ENCODE measurements at places on chromosomes 1 and 21.

DNA sequence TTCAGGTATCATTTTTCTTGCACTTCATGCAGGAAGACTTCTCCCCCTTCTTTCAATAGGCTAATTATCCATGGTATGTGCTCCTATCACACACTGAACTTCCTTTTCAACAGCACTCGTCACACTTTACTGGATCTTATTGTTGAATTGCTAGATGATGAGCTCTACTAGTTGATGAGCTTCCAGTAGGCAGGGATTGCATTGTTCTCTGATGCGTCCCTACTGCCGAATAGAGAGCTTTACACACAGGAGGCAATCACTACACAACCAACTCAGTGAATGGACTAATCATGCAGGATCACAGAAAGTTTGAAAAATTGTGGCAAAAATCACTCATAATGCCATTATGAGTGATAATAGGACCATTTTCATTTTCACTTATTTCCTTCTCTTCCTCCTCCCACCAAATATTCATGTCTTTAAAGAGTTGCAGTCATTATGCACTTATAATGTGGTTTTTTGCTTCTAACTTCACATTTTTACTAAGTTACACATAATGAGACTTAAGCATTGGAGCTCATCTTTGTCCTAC is 128.1 kb upstream of the ZNF648 start:
- no peak for DNase-seq
- no peaks in the 10 kb centered on the region for H3K27me3 ChIP-seq
- no peaks in the 10 kb centered on the region for H3K4me1 ChIP-seq
- no peak overlapping the region for H3K27ac ChIP-seq

DNA sequence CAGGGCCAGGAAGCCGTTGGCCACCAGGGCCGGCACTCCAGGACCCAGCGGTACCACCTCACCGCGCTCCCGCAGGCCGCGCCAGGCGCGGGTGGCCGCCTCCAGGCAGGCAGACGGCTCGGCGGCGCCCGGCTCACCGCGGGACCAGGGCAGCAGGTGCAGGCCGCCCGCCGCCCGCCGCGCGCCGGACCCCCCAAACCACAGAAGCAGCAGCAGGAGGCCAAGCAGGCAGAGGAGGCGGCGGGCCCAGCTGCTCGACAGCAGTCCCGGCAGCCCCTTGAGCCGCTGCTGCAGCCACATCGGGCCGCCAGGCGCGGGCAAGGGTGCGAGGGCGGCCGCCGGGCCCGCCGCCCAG is 312 bp downstream of the KIAA2013 start:
- H3K27me3 ChIP-seq, result no peaks in the 10 kb centered on the region
- DNase-seq, result no peak
- H3K27ac ChIP-seq, result peak overlapping the region; percentile 71
- H3K36me3 ChIP-seq, result no peaks in the 10 kb centered on the region

DNA sequence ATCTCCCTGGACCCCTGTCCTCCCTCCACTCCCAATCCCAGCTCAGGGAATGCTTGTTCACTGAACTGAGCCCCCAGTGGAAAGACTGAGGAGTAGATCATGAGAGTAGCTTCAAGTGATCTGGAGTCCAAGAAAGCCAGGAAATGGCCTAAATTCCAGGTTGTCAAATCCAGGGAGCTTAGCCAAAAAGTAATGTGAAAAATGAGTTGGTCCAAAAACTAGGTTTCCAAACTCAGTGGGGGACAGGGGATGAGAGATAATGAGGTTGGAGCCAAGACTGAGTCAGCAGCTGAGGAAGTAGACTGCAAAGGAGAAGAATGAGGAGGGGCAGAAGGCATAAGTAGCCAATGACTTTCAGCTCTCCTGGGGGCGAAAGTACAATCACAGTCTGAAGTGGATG is 284.1 kb upstream of the BEND5 start:
- H3K4me1 ChIP-seq, result no peaks in the 10 kb centered on the region
- H3K36me3 ChIP-seq, result no peaks in the 10 kb centered on the region
- DNase-seq, result no peak
- no peaks in the 10 kb centered on the region for H3K27me3 ChIP-seq

GRCh38 chr1:200354243-200354642 is 55.6 kb downstream of the ZNF281 start:
- H3K27ac ChIP-seq, result no peak overlapping the region
- no peaks in the 10 kb centered on the region for H3K4me1 ChIP-seq
- H3K27me3 ChIP-seq, result no peaks in the 10 kb centered on the region
- no peaks in the 10 kb centered on the region for H3K36me3 ChIP-seq
- no peak for DNase-seq

GRCh38 chr1:235631816-235632215 is 17.8 kb downstream of the GNG4 start:
- no peaks in the 10 kb centered on the region for H3K4me1 ChIP-seq
- no peaks in the 10 kb centered on the region for H3K27me3 ChIP-seq
- H3K36me3 ChIP-seq, result no peaks in the 10 kb centered on the region
- DNase-seq, result no peak
- H3K27ac ChIP-seq, result no peak overlapping the region

- no peaks in the 10 kb centered on the region for H3K36me3 ChIP-seq
- DNase-seq, result no peak
- H3K4me3 ChIP-seq, result no peak overlapping the region
- no peaks in the 10 kb centered on the region for H3K4me1 ChIP-seq
Measured at GRCh38 chr1:59967780-59968179, 41.2 kb upstream of the CYP2J2 start.

- peak overlapping the region; percentile 86 for H3K27ac ChIP-seq
- DNase-seq, result peak; percentile 69
- no peaks in the 10 kb centered on the region for H3K36me3 ChIP-seq
- H3K4me3 ChIP-seq, result peak overlapping the region; percentile 76
- H3K4me1 ChIP-seq, result peaks cover 9% of the 10 kb centered on the region
Measured at GRCh38 chr1:56578138-56578962, 1.0 kb downstream of the PLPP3 start.

DNA sequence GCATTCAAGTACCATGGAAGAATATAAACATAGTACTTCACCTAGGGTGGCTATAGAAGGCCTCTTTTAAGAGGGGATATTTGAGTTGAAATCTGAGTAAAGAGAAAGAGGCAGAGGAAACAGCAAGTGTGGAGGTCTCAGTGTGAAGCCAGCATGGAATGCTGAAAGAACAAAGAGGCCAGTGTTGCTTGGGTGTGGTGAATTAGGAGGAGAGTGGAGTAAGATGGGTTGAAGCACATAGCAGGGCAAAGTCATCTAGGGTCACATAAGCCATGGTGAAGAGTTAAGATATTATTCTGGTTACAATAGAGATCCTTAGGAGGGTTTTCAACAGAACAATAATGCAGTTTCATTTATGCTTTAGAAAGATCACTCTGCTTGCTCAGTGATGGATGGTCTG is 37.5 kb downstream of the C1orf141 start:
- H3K4me3 ChIP-seq, result no peak overlapping the region
- H3K36me3 ChIP-seq, result no peaks in the 10 kb centered on the region
- no peaks in the 10 kb centered on the region for H3K27me3 ChIP-seq
- H3K4me1 ChIP-seq, result no peaks in the 10 kb centered on the region
- no peak overlapping the region for H3K27ac ChIP-seq
- DNase-seq, result no peak

All from Peyer's patch (tissue), 4 donors.